ENCODE measurements at places on chromosomes 6 and 20.

DNA sequence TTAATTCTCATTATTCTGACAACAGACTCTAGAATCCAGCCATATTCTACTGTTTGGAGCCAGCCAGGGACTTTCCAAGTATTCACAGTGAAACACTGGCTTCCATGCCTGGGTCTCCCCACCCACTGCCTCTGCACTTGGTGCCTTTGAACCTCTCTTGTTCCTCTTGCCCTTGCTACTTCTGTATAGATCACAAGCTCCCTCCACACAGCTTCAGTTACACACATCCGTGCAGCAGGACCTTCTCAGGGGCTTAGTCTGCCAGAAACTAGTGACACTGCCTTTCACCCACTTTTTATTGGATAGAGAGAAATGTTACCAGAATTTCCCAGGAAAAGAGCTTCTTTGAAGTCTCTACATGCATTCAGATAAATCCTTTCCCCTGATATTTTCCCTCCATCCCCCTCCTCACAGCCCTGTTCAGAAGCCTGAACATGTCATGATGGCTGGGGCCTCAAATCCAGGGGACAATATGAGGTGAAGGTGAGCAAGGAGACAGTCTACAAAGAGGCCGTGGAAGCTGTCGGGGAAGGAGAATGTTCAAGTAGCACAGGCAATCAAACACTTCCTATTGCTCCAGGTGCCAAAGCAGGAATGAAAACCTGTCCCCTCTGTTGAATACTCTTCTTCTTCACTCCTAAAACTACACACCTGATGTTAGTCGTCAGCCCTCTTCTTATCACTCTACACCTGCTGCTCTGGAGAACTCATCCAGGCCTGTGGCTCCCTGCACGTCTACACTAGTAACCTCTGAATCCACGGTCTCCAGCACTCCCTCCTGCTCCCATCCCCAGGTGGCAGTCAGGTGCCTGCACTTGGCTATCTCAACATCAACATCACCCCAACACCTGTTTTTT is 20.2 kb upstream of the HLA-DOA start:
- DNase-seq = no peak

- no peak for DNase-seq
Measured at GRCh38 chr20:25053255-25054031, 4.5 kb downstream of the ACSS1 start.

DNA sequence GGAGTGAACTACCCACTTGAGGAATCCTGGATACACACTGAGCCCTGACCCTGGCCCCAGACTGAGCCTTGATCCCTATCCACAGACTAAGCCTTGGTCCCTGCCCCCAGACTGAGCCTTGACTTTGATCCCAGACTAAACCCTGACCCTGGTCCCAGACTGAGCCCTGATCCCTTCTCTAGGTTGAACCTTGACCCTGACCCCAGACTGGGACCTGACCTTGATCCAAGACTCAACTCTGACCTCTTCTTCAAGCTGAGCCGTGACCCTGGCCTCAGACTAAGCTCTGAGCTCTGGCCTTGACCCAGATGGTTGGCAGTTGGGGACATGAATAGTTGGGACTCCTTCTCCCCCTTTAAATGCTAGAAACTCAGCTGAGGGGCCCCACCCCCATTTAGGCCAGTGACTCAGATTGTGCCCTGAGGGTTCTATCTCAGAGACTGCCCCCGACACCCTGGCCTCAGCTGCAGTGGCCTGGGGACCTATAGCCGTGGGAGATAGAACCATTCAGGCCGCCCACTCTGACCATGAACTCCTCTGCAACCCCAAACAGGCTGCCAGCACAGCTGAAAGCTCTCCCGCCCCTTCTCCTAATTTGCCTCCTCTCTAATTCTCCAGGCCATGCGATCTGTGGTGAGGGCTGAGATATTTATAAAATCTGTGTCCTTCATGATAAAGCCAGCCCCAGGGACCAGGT is 84.7 kb downstream of the DLGAP4 start:
- DNase-seq = no peak

- DNase-seq = no peak
Measured at GRCh38 chr20:51969191-51969590, 166.9 kb upstream of the SALL4 start.

DNA sequence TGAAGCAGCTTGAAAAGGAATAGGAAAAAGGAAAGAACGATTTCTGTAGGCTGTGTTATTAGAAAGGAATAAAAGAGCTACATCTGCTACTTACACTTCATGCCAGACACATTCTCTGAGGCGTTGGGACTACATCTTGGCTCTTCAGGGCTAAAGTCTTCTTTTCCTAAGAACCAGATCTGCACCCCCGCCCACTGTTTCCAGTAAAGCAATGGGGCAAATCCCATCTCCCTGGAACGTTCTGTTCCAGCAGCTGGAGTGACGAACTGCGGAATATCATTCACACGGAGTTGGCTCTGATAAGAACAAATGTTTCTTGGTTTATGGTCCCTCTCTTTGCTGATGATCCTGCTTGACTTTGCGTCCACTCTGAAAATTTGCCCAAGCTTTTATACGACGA is 26.9 kb downstream of the FAM50B start:
- DNase-seq = no peak

DNA sequence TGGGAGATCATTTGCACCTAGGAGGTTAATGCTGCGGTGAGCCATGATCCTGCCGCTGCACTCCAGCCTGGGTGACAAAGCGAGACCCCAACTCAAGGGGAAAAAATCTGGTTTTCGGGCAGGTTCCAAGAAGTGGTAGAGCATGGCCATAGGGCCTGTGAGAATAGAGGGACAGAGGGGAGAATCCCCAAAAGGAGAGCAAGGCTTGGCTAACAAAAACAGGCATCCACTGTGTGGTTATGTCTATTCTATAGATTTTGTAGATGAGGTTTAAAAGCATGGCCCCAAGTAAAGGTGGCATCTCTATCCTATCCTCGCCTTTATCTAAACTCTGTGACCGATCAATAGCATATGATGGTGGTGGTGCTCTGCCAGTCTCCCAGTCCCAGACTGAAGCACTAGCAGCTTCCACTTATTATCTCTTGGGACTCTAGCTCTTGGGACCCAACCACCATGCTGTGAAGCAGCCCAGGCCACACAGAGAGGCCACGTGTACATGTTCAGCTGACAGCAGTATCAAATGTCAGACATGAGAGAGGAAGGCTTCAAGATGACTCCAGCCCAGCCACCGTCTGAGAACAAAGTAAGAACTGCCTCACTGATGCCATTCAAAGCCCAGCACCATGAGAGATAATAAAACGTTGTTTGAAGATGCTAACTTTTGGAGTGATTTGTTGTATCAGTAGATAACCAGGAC is 27.7 kb downstream of the EIF2S2 start:
- no peak for DNase-seq

- DNase-seq = no peak
Measured at GRCh38 chr6:87608802-87609201, 18.9 kb downstream of the ORC3 start.

GRCh38 chr6:139473231-139473701 is 98.8 kb upstream of the CITED2 start:
- DNase-seq = no peak

DNA sequence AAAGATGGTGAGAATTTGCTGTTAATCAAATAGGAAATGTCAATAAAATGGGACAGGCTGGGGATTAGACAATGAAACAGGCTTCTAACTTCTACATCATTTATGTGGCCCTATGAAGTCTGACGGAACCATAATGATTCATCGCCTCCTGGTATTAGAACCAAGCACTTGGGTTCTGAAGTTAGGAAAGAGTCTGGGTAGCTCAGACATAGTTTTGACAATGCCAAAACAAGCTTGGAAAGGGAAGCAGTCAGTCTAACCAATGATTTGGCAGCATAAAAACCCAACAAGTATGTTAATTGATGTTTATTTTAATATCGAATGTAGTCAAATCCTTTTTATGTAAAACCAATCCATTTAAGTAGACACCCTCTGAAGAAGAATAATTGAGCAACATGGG is 160.8 kb upstream of the RSPO3 start:
- DNase-seq = no peak

- no peak for DNase-seq
Measured at GRCh38 chr6:3948866-3949265, 99.7 kb downstream of the FAM50B start.

DNA sequence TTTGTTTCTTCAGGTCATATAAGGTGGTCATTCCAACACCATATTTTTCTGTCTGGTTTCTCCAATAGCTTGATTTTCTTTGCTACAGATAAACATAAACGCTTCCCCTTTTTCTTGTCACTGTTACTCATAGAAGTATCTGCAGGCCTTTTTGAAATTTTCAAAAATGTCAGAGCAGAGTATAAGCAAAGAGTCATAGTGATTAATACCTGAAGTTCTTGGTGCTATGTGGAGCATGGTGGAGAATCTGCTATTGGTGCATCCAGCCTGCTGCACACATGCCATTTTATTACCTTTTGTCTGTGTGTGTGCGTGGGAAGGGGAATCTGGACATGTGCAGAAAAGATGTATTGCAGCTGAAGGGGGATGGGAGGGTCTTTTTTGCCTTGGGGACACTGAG is 19.7 kb downstream of the STX11 start:
- no peak for DNase-seq

DNA sequence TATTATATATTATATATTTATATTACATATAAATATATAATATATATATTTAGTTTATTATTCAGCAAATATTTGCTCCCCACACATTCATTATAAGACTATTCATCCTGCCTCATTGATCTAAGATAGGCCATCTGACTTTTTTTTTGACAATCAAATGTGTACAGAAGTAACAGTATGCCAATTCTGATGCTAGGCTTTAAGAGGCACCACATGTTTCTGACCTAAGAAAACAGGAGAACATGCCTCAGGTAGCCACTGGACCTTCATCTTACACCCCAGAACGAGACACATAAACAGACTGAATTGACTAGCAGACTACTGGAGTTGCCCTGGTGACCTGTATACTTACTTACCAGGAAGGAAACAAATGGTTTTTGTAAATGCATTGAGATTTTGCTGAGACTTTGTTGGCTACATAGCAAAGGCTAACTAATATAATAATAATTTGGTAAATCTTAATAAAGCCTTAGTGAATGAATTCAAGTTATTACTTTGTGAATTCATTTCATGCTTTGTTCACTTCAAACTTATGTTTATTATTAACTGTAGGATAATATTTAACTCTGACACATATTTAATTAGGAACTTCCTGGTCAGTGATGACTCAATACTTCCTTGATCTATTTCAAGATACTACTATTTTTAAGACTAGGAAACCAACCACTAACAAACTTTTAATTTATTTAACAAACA is 13.4 kb upstream of the MYO6 start:
- no peak for DNase-seq

GRCh38 chr6:112522587-112522986 is 175.5 kb downstream of the RFPL4B start:
- DNase-seq = no peak

DNA sequence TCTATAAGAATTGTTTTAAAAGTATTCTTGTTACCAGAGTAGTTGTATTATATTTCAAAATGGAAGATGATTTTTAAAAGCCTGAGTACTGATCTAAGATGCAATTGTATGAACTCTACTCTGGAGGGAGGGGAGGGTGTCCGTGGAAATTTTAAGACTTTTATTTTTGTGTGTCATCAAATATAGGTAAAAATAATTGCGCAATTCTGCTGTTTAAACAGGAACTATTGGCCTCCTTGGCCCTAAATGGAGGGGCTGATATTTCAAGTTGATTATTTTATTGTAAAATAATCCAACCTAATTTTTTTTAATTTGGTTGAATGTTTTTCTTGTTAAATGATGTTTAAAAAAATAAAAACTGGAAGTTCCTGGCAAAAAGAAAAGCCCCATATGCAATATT is 38.1 kb upstream of the RPP40 start:
- no peak for DNase-seq

GRCh38 chr6:27593200-27593818 is 120.4 kb upstream of the ZNF184 start:
- DNase-seq = no peak

GRCh38 chr20:2244993-2245392 is 50.8 kb upstream of the TGM3 start:
- no peak for DNase-seq

DNA sequence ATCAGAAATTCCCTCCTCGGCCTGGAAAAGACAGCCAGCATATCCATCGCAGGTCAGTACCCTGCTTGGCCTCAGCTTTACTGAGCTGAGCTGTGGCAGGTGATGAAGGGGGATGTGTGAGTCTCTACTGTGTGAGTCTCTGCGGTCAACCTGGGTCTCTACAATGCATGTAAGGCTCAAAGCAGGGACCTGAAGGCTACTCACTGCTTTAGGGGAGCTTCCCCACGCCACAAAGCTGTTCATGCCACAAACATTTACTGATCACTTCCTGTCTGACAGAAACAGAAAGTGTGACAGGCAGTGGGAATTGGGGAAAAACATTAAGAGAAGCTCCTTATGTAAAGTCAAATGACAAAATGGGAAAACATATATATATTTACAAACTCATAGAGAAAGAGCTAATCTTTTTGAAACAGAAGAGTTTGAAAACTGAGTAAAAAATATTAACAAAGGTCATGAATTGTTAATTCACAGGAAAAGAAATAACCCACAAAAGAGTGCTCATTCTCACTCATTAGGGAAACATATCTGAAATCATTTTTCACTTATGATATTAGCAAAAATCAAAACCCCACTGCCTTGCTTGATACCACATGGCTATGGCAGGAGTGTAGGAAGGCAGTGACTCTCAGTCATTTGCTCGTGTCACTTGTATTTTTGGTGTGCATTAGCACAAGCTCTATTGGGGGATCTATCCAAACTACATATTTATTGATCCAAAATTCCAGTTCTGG is 5.8 kb downstream of the BTN3A3 start:
- DNase-seq = no peak

- DNase-seq = no peak
Measured at GRCh38 chr6:1916334-1917070, 306.8 kb downstream of the FOXC1 start.

DNA sequence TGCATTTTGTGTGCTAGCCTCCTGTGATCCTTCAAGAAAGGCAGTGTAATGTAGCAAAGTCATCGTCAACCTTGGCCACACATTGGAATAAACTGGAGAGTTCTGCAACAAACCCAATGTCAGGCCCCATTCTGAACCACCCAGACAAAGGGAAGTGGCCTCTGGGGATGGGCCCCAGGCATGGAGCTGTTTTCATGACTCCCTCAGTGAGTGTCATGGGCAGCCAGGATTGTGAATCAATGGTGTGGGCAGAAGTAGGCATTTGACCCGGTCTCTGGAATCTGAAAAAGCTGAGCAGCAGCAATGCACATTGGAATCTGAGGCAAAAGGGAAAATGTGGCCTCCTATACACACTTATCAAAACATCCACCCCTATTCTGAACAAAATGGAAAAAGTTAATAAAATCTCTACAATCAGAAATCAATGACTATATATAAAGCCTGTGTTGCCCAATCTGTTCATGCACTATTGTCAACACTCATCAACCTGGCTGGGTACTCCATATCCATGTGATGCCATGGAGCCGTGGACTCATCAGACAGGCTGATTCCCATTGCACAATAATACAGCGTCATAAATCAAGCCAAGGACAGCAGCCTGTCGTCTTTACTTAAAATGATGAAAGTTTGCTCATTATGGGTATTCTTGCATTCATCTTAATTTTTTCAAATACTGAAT is 134.9 kb upstream of the STMND1 start:
- no peak for DNase-seq

Measured in cortex of kidney (tissue), 1 donor.